ENCODE measurements at places on chromosomes 4 and X.
A peak's percentile ranks its signal among the peaks of the same experiment; 100 is the strongest.

DNA sequence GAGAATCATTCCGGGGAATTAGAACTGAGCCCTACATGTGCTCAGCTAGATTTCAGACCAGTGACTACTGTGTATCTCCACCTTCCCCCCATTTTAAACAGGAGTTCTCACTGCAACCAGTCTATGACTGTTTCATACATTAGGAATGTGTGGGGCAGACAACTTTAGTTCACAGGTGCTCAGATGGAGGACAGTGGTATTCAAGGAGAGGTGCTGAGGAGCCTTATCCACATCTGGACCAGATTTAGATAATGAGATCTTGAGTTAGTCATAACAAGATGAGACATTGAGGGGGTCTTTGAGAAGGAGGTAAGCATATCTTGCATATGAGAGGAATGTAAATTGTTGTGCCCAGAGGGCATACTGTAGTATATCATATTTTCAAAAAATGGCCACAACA lies 32.8 kb upstream of the RELL1 start:
- DNase-seq: no peak

GRCh38 chr4:27717431-27717755 lies 856.8 kb downstream of the STIM2 start:
- no peak for DNase-seq

- no peak for DNase-seq
Observed at GRCh38 chrX:12137951-12138360, 317 bp upstream of the FRMPD4 start.

GRCh38 chr4:17717301-17717700 lies 64.1 kb downstream of the FAM184B start:
- DNase-seq: no peak

GRCh38 chrX:71053217-71053621 lies 14.9 kb downstream of the SNX12 start:
- no peak for DNase-seq

DNA sequence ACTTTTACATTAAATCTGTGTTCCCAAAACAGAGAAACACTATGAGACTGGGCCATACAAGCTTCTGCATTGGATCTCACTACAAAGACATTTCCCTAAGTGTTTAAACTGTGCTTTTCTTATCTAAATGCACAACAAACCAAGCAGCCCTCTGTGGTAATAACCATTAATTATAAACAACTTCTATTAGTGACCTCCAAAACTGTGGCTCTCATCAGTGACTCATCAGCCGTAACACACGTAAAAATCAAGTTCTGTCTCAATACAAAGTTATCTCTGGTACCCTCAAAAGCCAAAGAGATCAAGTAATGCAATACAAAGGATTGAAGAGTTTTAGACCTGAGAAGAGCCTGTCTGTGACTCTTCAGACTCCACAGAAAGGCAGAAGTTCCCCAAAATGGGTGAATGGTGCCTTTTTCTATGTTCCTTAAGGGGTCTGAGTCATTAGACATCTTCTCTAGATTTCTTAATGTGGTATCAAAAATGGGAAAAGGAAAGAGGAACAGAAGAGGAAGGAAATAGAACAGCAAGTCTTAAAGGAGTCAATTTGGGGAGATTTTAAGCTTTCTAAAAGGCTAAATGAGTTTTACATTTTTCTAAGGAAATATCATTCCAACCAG lies 189.8 kb upstream of the PPP1R2C start:
- no peak for DNase-seq

- DNase-seq: no peak
Observed at GRCh38 chr4:28092610-28093009, 1232.0 kb downstream of the STIM2 start.

GRCh38 chr4:1750381-1751154 lies 29.2 kb downstream of the TACC3 start:
- DNase-seq: no peak

- DNase-seq: no peak
Observed at GRCh38 chr4:54256491-54257486, 27.7 kb downstream of the PDGFRA start.

GRCh38 chr4:3464911-3465697 lies 2.0 kb downstream of the DOK7 start:
- no peak for DNase-seq

DNA sequence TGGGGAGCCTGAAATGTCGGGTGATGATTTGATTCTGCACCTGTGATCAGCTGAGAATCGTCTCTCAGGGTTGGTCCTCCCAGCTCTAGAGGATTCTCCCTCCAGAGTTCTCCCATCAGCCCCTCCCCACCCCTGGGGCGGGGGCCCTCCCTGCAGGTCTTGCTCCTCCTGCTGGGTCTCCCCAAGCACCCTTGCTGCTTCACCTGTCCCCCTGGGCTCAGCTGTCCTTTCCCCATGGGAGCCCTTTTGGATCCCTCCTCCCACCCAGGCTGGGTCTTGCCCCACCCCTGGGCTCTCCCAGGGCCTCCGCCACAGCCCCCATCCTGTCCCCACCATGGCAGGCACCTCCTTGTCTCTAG lies 22.2 kb downstream of the PSAPL1 start:
- peak; percentile 15 for DNase-seq

DNA sequence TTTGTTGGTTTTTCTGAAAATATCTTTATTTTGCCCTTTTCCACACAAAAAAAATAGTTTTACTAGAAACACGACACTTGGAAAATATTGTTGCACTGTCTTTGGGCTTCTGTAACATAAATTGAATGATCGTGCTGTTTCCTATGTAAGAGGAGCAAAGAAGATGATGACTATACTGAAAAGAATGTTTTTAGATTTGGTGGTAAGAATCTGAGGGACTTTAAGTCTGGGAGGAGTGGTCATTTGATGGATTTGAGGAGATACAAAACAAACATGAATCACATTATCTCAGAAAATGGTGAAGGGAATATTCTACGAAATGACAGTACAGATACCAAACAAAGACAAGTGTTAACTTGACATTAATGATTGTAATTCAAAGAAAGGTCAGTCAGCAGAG lies 328.8 kb downstream of the ADAM29 start:
- no peak for DNase-seq

DNA sequence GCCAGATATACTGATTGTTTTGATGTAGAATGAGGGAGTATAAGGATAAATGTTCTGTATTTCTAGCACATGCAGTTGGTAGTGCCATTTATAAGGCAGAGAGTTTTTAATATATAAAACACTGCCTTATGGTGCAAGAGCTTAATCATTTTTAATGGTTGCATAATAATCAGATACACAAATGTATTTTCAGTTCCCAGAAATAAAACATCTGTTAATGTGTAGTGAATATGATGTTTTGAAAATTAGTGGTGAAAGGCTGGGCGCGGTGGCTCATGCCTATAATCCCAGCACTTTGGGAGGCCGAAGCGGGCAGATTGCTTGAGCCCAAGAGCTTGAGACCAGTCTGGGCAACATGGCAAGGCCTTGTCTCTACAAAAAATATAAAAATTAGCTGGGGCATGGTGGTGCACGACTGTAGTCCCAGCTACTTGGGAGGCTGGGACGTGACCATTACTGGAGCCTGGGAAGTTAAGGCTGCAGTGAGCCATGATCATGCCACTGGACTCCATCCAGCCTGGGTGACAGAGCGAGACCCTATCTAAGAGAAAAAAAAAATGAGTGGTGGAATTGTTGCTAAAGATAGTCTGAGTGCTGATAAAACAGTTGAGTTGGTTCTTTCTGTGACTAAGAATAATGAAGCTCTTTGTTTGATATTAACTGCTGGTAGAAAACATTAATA lies 29.3 kb downstream of the CLCN3 start:
- DNase-seq: no peak

DNA sequence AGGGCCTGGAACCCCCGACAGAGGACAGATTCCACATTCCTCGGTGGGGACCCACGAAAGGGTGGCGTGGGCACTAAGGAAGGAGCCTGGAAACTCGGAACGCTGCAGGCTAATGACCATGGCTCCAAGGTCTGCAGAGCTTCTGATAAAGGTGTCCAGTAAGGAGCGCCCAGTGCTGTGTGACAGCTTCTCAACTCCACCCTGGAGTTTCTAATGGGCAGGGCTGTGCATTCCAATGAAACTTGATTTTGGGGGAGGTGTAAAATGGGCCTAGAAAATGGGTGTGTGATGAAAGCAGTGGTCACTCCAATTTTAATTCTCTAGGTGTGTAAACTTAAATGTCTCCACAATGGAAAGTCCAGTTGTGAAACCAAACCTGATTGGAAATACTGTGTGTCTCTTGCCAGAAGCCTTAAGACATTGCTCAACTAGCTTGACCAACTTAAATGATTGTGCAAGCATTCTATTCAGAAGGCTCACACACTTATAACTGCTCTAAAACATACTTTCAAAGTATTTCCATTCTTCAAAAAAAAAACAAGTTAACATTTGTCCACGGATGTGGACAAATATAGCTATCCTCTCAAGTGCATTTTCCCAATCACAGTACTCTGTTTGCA lies 52.1 kb downstream of the XAGE2 start:
- DNase-seq: no peak

GRCh38 chrX:129651756-129652564 lies 2.8 kb downstream of the APLN start:
- no peak for DNase-seq

DNA sequence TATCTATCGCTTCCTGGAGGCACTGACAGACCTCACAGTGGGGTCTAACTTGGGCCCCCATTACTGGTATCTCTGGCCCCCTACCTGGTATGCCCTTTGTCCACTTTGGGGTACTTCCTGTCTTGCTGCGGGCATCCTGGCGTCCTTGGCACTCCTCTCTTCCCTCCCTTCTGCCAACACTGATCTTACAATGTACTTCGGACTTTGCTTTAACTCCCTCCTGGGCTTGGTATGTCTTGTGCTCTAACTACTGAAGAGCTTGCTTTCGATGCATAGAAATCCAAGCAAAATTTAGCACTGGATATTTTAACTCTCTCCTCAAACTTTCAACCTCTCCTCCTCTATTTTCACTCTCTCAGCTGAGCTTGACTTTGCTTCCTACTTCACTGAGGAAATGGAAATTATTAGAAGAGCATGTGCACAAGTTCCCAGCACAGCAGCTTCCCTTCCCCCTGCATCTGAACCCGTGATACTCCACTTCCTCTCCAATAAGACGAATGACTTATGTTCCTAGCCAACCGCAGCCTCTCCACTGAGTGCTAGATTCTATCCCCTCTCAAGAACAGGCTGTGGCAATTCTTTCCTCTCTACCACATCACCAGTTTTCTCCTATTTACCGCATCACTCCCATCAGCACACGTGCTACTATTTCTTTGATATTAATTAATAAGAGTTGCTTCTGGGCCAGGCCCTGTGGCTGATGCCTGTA lies 52.9 kb downstream of the SUPT20HL2 start:
- DNase-seq: peak; percentile 70

DNA sequence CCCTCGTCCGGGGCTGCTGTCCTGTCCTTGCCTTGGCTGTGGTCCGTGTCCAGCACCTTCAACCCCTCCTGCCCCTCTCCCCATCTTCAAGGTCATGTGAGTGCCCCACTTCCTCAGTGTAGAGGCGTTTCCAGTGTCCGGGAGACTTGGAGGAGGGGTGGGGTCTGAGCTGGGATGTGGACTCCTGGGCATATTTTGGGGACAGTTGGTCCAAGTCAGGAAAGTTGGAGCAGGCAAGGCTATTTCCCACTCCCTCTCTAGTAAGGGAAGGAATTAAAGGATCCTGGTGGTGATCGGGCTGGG lies 3.0 kb downstream of the PCGF3 start:
- no peak for DNase-seq

DNA sequence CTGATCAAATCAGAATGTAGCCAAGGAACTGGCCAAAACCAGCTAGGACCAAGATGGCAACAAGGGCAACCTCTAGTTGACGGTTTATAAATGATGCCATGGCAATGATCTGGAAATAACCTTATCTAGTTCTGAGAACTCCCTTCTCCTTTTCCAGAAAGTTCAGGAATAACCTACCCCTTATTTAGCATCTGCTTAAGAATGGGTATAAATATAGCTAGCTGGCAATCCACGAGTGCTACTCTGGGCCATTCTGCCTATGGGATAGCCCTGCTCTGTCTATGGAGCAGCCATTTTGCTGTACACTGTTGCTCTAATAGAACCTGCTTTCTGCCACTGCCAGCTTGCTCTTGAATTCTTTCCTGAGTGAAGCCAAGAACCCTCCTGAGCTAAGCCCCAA lies 184.4 kb upstream of the TBC1D9 start:
- DNase-seq: no peak

DNA sequence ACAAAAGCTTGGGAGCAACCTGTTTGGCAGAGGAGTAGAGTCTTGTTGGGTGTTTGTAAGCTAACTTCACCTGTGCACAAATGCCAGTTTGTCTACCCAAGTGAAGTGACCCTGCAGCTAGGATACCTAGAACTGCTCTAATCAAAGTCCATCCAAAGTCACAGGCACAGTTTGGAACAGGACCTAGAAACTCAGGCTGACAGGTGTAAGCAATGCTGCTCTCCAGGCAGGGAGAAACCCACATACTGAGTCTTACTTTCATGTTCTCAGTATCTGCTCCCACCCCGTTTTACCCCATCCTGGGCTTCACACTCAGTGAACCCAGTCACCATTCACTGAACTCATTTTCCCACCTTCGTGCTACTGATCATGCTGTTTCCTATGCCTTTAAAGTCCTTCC lies 40.3 kb downstream of the MAML3 start:
- DNase-seq: no peak

- no peak for DNase-seq
Observed at GRCh38 chrX:103538728-103539127, 19.4 kb upstream of the RAB40A start.

GRCh38 chr4:8364141-8364540 lies 76.4 kb downstream of the ACOX3 start:
- no peak for DNase-seq

DNA sequence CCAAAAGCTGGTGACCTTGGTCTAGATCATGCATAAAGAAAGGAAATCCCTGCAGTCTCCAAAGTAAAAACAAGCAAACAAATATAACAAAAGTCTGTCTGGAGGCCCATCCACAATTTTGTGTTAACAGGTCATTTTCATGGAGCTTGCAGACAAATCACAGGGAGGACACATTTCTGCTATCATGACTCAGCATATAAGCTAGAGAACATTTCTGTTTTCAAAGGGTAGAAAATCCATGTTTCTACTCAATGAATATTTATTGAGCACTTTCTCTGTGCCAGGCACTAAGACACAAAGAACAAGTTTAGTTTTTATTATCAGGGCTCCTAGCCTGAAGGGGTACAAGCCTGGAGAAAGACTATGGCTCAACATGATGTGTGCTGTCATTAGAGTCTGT lies 71.1 kb downstream of the PARM1 start:
- DNase-seq: no peak

GRCh38 chr4:100424376-100424775 lies 93.4 kb downstream of the EMCN start:
- no peak for DNase-seq

DNA sequence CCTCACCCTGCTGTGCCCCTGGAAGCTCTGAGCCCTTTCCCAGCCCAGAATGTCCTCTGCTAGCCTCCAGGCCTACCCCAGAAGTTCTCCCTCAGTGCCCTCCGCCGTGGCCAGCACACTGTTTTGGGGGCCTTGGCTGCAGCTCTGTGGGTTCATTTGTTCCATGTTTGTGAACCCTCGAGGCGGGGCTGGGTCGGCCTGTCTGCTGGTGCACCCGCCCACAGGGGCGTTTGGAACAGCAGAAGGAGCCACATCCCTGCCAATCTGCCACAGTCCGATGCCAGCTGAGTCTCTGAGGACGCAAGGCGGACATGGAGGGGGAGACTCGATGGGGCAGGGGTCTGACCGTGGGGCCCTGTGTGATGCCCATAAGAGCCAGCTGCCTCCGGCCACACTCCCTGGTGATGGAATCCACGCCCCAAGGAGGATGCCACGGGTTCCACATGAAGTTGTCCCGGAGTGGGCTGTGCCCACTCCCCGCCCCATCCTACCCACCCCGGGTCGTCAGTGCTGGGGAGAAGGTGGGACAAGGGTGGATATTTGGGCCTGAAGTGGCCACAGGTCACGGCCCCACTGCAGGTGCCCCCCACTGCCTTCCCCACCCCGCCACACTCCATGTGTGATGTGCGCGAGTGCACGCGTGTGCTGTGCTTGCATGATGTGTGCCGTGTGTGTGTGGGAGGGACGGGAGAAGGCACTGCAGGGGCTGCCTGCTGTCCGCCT lies 7.1 kb downstream of the ATP5ME start:
- no peak for DNase-seq

Measured in Peyer's patch (tissue), 4 donors.